ENCODE measurements at places on chromosomes 5 and 9.
A peak's percentile ranks its signal among the peaks of the same experiment; 100 is the strongest.

GRCh38 chr5:96691503-96692303 lies 29.5 kb downstream of the CAST start:
- DNase-seq: peak; percentile 57

DNA sequence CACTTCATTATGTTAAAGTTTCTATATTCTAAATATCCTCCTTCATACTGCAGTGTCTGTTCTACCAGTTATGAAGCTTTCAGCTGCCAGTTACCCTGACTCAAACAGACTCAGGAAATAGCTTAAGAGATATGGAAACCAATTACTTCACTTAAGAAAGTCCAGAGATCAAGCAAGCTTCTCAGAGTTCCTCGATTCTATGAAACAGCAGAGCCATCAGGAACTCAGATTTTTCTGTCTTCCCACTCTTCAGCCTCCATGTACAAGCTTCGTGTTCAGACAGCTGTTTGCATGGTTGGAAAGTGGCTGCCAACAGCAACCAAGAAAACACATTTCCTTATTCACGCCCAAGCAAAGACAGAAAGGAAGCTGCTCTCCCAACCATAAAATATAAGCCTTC lies 216.1 kb downstream of the ACTL7B start:
- DNase-seq: no peak

GRCh38 chr5:14669975-14670374 lies 5.5 kb downstream of the OTULIN start:
- no peak for DNase-seq

DNA sequence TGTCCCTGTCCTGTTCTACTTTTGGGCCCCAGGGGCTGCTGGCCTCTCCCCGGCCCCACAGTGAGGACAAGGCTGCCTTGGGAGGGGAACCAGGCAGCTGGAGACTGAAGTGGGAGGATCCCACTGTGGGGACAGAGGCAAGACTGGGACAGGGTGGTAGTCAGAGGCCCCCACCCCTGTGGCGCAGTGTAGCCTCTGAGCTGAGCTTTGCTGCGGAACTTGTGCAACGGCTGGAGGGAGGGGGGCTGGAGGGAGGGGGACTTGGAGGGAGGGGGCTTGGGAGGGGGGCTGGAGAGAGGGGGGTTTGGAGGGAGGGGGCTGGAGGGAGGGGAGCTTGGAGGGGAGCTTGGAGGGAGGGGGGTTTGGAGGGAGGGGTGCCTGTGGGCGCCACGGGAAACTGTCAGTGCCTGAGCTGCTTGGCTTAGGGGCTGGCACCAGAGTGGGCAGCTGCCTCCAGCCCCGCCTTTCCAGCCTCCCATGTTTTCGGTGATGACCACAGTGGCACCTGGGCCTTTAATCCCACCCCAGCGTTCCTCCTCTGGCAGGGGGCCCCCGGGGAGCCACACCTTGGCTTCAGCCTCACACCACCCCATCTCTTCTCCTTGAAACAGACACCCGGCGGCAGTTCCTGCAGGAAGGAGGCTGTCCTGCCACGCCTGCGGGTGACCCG lies 2.3 kb upstream of the FUT7 start:
- DNase-seq: no peak

DNA sequence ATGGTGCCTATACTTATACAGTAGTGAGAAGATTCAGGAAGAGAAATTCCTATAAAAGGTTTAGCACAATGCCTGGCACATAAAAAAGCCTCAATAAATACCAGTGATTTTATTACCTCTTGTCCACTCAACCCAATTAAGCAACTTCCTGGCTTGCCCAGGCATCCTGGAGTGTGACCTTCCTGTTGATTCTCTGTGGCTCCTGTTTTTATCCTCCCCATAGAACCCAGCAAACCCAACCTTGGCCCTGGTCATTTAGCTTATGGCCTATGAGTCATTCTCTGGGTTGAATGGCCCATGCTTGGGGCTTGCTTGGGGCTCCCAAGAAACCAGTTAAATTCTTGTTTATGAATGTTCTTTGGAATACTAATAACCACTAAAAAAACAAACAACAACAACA lies 21.4 kb upstream of the SPARC start:
- no peak for DNase-seq

DNA sequence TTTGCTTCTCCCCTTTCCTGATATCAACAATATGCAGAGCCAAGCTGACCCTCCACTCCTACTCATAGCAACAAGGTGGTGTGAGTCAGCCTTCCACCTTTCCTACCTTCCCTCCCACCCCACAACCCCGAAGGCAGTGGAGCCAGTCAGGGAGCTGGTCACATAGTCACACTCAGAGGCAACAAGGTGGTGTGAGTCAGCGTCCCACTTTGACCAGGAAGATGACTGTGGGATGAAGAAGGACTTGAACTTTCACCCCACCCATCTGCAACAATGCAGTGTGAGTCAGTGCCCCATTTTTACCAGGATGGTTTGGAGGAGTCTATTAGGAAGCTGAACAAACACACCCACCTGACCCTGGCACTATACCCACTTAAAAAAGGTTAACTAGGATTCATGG lies 30.1 kb upstream of the ZNF782 start:
- peak; percentile 48 for DNase-seq

DNA sequence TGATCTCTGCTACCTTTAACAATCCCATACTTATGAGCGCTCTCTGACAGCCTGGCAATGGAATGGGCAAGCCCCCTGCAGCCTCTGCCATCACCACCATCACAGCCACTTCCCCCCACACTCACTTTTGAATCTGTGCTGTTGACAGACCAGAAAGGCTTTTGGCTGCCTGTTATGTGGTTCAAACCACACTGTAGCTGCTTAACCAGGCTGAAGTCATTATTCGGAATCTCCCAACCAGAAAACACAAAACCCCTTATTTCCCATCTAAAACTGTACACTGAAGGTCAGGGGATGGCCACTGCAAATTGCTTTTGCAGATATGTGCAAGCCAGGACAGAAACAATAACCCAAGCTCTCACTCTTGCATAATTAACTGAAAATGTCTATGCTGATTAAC lies 35.8 kb downstream of the PTCH1 start:
- DNase-seq: no peak

GRCh38 chr5:134090522-134090921 lies 24.0 kb upstream of the TCF7 start:
- DNase-seq: no peak

DNA sequence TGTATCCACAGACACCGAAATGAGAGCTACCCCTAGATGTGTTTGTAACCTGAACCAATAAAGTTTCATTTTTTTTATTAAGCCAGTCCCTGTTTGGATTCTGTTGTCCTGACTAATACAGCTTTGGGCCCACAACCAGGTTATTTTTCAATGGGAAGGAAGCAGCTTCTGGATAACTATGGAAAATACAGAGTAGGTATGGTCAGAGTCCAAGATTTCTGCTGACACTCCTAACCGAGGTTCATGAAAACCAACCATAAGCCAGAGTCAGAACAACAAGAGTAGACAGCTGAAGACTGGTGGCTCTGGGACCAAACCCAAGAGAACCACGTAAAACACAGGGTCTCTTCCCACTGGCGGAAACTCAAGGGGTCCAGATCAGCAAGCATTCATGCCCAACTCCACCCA lies 10.8 kb downstream of the KLF9 start:
- no peak for DNase-seq

GRCh38 chr5:55601204-55601618 lies 66.4 kb upstream of the PLPP1 start:
- DNase-seq: peak; percentile 84

DNA sequence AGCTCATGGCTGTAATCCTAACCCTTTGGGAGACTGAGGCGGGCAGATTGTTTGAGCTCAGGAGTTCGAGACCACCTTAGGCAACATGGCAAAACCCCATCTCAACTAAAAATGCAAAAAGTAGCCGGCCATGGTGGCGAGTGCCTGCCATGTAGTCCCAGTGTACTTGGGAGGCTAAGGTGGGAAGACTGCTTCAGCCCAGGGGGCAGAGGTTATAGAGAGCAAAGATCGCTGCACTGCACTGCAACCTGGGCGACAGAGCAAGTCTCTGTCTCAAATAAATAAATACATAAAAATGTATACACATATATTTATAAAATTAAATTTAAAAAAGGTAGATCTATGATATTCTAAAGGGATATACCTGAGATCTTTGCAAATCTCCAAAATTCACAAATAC lies 19.4 kb downstream of the ZBTB5 start:
- no peak for DNase-seq

DNA sequence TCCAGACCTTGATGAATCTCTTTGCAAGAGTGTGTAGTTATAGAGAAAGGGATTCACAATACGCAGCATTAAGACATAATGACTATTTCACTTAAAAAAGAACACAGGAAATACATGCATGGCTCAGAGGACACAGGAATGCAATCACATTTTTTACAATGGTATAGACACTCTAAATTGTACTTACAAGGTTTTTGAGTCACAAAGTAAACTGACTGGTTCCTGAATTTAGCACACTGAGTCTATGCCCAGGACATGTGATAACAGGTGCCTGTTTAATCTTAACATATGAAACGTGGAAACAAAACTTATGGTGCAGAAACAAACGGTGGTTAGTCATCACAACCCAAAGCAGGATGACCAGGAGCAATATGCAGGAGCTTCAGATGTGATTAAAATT lies 6.7 kb downstream of the EPB41L4A start:
- DNase-seq: no peak

- DNase-seq: no peak
These were observed 36.2 kb upstream of the CXXC5 start for GRCh38 chr5:139611703-139612584.

- DNase-seq: no peak
These were observed 13.4 kb downstream of the PWWP2A start for GRCh38 chr5:160105686-160106360.

- DNase-seq: no peak
These were observed 694.8 kb downstream of the SEMA5A start for GRCh38 chr5:8851101-8851500.

GRCh38 chr9:14520341-14520740 lies 172.9 kb downstream of the ZDHHC21 start:
- no peak for DNase-seq

- DNase-seq: peak; percentile 73
These were observed 12.3 kb upstream of the KCNIP1 start for GRCh38 chr5:170491479-170491878.

Measured in BJ (cell line).